ENCODE measurements at places on chromosomes 6 and 20.

DNA sequence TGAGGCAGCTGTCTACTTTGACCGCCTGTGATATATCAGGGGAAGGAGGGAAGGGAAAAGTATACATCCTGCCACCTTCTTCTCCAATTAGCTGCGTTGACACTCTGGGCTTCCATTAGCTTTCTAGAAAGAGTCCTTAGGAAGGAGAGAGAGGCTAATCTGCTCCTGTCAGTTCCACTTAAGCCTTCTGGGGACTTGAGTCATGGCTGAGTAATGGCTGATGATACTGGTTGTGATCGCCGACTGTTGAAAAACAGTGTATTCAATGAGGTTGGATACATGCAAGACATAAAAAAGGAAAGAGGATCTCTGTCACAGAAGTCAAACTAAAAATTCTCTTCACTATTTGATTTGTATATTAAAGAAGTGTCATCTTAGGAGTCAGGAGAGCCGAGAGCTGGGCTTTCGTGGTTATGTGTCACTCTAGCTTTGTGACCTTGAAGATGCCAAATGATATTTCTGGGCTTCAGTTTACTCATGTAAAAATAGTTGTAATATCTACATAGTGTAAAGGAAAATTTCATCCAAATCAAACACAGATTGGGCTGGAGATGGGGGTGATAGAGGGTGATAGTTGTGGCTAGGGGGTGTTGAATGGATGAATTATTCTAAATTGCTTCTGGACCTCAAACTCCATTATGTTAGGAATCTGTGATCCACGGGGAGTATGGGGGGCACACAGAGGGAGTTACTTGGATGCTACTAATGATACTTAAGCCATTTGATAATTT, 189.0 kb downstream of the UST start:
- peak; percentile 78 for DNase-seq

- DNase-seq: no peak
Observed at GRCh38 chr6:135265278-135265677, 84.2 kb downstream of the MYB start.

GRCh38 chr6:9979996-9980395, 434.9 kb downstream of the TFAP2A start:
- no peak for DNase-seq

GRCh38 chr6:96249755-96250154, 234.0 kb downstream of the FUT9 start:
- no peak for DNase-seq

- DNase-seq: no peak
Observed at GRCh38 chr6:101013612-101014195, 132.6 kb upstream of the ASCC3 start.

- DNase-seq: no peak
Observed at GRCh38 chr6:168903613-168904345, 349.9 kb downstream of the THBS2 start.

- peak; percentile 74 for DNase-seq
Observed at GRCh38 chr6:36123270-36124139, 6.8 kb upstream of the MAPK13 start.

DNA sequence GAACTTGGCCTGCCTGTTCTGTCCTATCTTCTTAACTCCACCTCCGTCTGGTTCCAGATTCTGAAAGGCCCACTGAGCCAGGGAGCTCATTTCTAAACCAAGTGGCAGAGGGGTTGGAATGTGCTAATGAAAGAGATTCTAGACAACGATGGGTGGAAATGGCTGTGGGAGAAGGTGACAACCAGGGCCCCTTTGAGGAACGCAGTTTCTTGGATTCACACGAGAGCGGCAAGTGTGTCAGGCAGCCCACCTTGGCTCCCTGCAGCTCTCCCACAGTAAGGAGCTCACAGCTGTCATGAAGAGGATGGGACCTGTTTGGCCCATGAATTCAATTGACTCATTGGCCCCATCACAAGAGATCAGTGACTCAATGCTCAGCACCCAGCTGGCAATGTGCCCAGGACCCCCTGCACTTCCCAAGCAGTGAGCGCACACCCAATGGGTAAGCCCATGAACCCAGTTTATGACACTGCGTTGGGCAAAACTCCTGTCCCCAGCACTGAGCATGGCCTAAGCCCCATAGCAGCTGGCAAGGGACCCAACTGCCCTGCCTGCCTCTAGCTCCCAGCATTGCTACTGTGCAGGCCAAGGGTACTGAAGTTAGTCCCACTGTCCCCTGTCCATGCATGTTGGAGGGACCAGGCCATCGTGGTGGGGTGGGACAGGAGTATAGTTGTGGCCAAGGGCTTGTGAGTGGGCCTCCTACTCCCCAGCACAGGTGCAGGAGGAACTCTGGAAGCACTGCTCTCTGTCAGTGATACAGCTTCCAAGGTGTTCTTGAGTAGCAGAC, 16.4 kb downstream of the MRPS18A start:
- DNase-seq: no peak

DNA sequence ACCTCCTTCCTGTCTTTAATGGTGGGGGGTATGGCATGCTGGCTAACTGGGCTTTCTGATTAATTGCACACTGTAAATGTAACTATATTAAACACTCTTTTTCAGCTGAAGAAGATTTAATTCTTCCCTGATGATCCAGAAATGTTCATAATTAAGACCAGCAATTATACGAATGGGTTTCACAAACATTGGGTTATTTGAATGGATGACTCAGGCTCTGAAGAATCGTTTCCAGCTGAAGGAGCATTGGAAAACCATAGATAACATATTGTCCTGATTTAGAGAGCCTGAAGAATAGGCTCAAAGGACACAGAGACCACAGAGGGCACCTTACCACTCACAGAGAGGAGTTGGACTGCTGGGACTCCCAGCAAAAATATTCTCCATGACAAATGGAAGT, 130.7 kb upstream of the SSTR4 start:
- DNase-seq: peak; percentile 87
